Urinary bladder (tissue), 4 donors: ENCODE measurements at places on chromosomes 12 and 14. TPM values are rescaled to one million over a fixed set of nuclear protein-coding genes. Genes with fewer than 3 reads are reported as not detected.

POTEM gene
- total RNA-seq: not detected

GDF3 gene
- not detected for total RNA-seq

KLRF1 gene
- 1.5 TPM for total RNA-seq

USP44 gene
- 0.42 TPM for total RNA-seq

EML5 gene
- 7.0 TPM for total RNA-seq

PIWIL1 gene
- total RNA-seq: 0.21 TPM

AACS gene
- 14.9 TPM for total RNA-seq

FAM161B gene
- total RNA-seq: 7.9 TPM

ATL1 gene
- 18.6 TPM for total RNA-seq

CAPZA3 gene
- not detected for total RNA-seq

SERPINA9 gene
- not detected for total RNA-seq

KRT3 gene
- total RNA-seq: not detected

CCDC184 gene
- 0.85 TPM for total RNA-seq

TAS2R31 gene
- 27.1 TPM for total RNA-seq

RIPK3 gene
- total RNA-seq: 4.4 TPM

SYNE2 gene
- total RNA-seq: 102 TPM

RD3L gene
- not detected for total RNA-seq

POU6F1 gene
- total RNA-seq: 4.3 TPM

FGF6 gene
- total RNA-seq: 0.74 TPM

RPL10L gene
- not detected for total RNA-seq

PTGER2 gene
- 4.8 TPM for total RNA-seq

NTS gene
- total RNA-seq: 27.4 TPM

MAP3K9 gene
- total RNA-seq: 2.7 TPM

AKAP5 gene
- total RNA-seq: 5.6 TPM

CMKLR1 gene
- total RNA-seq: 17.6 TPM
